SIG-M5 (cell line): ENCODE measurements at places on chromosomes 2 and 18.

- DNase-seq, result no peak
Measured at GRCh38 chr2:13488965-13489364, 772.2 kb downstream of the TRIB2 start.

GRCh38 chr18:68763083-68763482 is 34.8 kb upstream of the CCDC102B start:
- no peak for DNase-seq

GRCh38 chr2:123808243-123808642 is 216.8 kb upstream of the CNTNAP5 start:
- no peak for DNase-seq

DNA sequence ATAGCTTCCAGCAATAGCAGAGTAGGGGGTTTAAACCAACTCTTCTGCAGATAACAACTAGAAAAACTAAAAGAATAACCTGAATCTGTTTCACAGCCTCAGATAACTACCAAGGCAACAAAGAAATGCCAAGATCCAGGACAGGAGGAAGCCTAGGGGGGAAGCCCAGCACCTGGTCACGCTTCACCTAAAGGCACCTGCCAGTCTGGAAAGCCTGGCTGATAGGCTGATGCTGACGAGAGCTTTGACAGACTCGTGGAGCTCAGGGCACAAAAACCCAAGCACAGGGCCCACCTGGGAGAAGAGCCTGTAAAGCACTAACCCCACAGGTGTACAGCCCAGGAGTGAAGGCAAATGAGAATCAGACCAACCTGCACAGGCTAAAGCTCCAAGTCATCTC is 22.6 kb downstream of the EIPR1 start:
- no peak for DNase-seq

- DNase-seq, result no peak
Measured at GRCh38 chr2:233443511-233444183, 89.4 kb downstream of the DGKD start.

GRCh38 chr2:4499316-4500030 is 796.1 kb downstream of the DCDC2C start:
- no peak for DNase-seq

- no peak for DNase-seq
Measured at GRCh38 chr2:27735263-27735904, 36.1 kb upstream of the MRPL33 start.

DNA sequence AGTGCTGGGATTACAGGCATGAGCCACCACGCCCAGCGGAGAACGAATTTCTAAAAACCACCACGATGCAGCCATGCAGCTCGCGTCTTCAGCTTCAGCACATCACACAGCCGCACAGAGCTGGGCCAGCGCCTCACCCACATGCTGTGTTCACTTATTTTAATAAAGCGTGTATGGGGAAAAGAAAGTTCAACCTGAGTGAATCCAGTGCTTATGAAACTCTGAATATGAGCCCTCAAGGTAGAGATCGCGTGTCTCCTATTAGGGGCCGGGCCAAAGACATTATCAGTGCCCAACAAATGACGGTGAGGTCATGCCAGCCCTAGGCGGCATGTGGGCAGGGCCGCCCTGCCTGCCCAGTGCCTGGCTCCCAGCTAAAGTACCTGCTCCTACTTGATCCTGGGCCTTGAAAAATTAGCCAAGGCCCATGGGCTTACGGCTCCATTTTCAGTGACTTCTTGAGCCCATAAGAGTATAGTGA is 44.3 kb downstream of the SPRED2 start:
- no peak for DNase-seq

DNA sequence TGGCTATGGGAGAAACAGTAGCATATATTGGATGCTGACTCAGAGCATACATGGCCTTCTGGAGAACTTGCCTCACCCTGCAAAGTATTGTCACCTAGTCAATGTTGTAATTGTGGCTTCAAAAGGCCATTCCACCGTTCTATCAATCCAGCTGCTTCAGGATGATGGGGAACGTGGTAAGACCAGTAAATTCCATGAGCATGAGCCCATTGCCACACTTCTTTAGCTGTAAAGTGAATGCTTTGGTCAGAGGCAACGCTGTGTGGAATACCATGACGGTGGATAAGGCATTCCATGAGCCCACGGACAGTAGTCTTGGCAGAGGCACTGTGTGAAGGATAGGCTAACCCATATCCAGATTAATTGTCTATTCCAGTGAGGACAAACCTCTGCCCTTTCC is 1300.1 kb upstream of the ACVR2A start:
- DNase-seq, result no peak

GRCh38 chr2:141380008-141380979 is 750.5 kb downstream of the LRP1B start:
- DNase-seq, result no peak

GRCh38 chr2:175017618-175018414 is 12.6 kb upstream of the CHN1 start:
- no peak for DNase-seq

DNA sequence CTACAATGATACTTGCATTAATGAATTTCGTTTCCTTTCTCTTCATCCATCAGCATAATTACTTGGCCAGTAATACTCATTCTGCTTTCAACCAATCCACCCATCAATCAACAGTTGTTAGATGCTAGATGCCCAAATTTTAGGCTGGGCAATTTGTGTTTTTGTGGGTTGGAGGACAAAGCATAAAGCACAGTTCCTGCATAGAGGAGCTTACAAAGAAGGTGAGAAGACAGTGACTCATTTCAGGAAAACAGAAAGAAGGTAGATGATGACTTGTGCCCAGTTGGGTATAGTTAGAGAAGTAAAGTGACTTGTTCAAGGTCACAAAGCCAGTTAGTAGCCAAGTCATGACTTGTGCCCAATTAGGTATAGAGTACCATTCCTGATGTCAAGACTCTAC is 1186.8 kb upstream of the CELF4 start:
- DNase-seq, result no peak

DNA sequence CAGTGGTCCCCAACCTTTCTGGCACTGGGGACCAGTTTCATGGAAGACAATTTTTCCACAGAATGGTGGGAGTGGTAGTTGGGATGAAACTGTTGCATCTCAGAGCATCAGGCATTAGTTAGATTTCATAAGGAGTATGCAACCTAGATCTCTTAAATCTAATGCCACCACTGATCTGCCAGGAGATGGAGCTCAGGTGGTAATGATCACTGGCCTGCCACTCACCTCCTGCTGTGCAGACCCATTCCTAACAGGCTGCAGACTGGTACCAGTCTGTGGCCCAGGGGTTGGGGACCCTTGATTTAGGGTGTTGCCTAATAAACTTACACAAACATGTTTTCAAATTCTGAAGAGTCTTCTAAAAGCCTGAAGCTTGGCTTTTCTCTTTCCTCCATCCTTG is 261.3 kb downstream of the CDH19 start:
- no peak for DNase-seq

- no peak for DNase-seq
Measured at GRCh38 chr2:200747668-200748618, 63.8 kb upstream of the BZW1 start.
